HCT116 (cell line): ENCODE measurements at places on chromosomes 5 and 9.

- no peak for DNase-seq
Observed at GRCh38 chr5:154472871-154473580, 5.0 kb downstream of the HAND1 start.

GRCh38 chr5:148179234-148179824 is 11.0 kb downstream of the SPINK14 start:
- DNase-seq, result peak; percentile 48

DNA sequence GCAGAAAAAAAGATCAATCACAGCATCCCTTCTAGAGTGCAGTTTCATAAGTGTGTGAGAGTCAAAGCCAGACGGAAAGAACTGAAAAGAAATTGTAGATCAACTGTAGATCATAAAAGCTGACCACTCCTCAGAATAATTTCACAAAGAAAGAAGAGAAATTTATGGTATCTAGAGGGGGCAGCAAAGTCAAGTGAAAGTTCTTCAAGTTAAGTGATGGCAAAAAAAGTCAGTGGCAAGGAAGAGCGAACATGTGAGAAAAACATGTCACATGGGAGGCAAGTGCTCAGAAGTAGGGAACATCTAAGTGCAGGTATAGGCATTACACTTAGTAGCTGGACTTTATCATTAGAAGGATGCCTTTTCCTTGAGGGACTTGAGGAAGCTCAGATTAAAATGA is 245.1 kb upstream of the ISL1 start:
- no peak for DNase-seq

- DNase-seq, result no peak
Observed at GRCh38 chr5:179194201-179194910, 134.2 kb downstream of the ZNF354C start.

DNA sequence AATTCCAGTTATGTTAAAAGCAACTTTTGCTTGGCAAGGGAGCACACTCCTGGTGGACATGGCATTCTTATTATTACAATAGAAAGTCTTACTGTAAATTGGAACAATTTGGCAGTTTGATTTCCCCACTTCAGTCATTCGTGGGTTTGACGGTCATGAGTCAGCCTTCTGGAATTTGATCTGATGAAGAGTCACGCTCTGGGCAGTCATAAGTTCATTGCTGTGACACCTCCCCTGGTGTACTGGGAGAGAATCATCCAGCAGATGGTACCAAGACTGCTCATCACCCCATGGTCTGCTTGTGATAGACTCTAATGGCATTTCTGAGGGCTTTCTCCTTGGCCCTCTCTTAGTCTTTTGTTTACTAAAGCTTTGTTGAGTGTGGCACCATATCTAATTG is 53.8 kb downstream of the GLRA1 start:
- no peak for DNase-seq

DNA sequence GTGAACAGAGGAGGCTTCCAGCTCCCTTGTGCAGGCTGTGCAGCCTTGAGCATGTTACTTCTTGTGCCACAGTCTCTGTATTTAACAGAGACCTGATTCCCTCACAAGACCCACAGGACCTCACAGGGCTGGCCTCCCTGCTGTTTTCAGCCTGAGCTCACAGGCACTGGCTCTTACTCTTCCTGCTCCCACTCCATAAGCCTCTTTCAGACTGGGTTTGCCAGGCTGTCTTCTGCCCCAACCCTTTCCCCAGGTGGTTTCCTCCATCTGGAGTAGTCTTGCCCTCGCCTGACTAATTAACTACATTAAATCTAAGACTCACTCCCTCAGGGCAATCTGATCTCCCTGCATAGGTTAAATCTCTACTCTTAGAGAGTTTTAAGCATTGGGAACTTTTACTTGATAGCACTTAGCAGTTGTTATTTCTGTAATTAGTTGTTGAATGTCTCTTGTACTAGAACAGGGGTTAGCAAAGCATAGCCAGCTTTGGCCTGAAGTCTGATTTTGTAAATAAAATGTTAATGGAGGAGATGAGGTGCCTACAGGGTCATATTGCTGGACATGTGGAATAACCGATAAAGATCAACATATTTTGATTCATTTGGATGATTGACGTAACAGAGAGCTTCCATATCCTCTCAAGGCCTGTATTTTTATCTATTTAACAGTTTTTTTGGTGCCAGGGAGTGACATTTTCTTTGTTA is 28.6 kb upstream of the SPATA31E1 start:
- no peak for DNase-seq

DNA sequence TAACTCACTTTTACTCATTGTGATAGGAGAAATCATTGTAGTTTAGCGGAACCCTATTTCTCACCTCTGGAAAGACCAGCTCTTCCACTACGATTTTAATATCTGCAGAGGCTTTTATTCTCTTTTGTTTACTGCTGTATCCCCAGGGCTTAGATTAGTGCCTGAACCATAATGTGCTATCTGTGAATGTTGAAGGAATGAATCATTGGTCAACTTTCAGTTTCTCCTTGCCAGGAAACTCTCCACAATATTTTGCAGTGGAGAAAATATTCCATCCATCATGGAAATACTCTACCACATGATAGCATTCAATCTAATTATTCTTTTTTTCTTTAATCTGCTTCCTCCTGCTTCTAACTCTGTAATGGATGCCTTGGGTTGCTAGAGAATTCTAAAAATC is 263.5 kb upstream of the PTPRD start:
- no peak for DNase-seq

DNA sequence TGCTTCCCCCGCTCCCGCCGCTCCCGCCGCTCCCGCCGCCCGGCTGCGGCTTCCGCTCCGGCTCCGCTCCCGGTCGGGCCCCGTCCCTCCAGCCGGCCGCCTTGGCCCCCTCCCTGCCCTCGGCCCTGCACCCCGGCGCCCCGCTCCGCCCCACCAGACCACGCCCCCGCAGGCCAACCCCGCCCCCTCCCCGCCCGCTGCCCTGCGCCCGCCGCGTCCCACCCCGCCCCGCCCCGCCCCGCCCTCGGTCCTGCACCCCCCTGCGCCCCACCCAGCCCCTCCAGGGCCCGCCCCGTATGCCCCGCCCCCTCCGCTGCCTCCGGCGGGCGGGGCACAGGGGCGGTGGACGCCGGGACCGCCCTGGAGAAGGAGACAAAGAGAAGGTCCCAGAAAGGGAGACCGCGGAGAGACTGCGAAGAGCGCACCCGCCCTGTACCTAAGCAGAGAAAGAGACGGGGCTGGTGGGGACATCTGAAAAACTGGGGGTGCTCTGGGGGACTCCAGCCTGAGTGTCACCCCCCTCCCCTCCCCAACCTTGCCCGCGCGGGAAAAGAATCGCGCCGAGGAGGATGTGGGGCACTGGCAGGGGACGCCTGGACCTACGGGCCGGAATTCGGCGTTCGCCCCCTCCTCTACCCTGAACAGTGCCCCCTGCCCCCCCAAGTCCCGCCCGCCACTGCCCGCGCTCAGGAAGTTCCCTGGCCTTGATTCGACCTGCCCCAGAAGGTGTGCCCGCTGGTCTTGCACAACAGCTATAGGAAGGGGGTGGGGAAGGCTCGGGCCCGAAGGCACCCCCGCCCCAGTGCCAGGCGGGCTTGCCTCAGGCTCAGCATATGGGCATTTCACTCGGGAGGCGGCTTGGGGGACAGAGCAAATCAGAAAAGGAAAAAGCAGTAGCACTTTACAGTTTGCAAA is 42.8 kb upstream of the STXBP1 start:
- DNase-seq, result no peak

GRCh38 chr9:137411645-137412380 is 11.1 kb downstream of the EXD3 start:
- DNase-seq, result peak; percentile 75

DNA sequence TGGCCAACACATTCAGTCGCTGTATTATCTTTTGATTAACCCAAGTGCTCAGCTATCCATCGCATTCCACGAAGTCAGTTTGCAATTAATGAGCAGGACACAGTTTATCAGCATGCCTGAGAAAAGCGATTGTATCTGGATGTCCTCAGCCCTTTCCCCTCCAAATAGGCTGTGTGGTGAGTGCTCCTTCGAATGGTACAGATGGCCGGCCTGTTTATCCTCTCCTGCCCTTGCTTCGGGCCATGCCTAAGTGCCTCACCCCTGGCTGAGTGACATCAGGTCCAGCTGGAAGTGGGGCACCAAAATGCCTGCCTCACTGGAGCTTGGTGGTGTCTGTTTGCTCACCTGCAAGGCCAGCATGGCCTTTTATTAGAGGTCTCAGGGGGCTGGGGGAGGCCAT is 317.3 kb downstream of the GADD45G start:
- DNase-seq, result no peak

- no peak for DNase-seq
Observed at GRCh38 chr5:110817459-110817858, 78.7 kb downstream of the SLC25A46 start.

DNA sequence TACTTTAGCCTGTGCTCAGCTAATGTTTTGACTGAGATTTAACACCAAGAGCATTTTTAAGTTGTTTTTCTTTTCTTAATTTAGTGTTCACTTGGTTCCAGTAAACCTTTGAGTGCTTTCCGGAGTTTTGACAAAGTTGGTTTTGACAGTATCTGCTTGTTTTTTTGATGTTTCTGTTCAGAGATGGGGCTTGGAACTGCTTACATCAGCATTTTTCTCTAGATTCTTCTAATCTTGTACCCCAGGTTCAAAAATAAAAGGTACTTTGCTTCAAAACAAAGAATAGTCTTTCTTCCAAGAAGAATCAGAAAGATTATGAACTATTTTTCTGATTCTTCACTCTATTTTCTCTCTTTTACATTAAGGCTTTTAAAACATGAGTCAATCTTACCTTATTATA is 132.2 kb downstream of the DPYSL3 start:
- DNase-seq, result no peak
